ENCODE measurements at places on chromosomes 5 and 9.

DNA sequence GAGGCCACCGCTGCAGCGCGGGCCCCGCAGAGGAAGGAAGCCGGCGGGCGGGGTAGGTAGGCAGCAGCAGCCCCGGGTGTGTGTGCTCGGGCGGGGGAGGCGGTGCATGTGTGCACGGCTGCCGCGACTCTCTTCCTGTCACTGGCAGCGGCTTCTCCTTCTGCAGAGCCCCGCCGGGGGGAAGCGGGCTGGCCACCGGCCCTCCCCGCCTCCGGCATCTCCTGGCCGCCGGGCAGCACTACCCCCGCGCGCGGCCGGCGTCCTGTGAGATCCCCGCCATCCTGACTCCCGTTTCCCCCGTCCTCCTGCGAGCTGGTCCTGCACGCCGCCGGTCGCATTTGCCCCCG, 315 bp downstream of the PIK3R1 start:
- peak; percentile 89 for DNase-seq

DNA sequence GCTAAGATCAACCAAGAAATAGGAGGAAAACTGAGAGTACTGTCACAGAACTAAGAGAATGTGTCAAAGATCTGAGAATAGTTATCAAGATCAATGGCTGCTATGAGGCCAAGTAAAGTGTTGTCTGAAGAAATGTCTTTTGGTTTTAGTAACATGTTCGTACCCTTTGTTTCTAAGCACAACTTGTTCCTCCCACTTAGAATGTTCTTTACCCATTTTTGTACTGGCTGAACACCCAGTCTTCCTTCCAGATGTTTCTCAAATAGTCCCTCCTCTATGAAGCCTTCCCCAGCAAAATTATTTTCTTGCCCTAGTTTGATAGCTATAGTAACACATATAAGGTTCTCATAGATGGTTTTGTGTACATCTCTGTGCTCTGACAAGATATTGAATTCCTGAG, 191.5 kb downstream of the WDR70 start:
- no peak for DNase-seq

DNA sequence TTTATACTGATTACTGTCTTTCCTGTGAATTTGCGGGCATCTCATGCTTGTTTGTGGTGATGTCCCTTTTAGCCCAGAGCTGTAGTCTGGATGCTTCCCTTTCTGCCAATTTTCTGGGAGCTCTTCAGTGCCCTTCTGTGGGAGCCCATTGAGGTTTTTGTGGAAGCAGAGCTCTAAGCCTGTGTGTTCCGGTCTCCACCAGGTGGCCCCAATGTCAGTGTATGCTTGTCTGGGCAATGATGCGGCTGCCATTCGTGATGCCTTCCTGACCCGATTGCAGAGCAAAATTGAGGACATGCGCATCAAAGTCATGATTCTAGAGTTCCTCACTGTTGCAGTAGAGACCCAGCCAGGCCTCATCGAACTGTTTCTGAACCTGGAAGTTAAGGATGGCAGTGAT, 35.1 kb downstream of the SH3GLB2 start:
- DNase-seq = no peak

GRCh38 chr9:20466328-20467008, 155.8 kb downstream of the MLLT3 start:
- no peak for DNase-seq

- no peak for DNase-seq
These were observed 167.1 kb downstream of the PAM start for GRCh38 chr5:102922111-102922720.

- no peak for DNase-seq
These were observed 57.7 kb upstream of the RNU6ATAC start for GRCh38 chr9:134222018-134222573.

DNA sequence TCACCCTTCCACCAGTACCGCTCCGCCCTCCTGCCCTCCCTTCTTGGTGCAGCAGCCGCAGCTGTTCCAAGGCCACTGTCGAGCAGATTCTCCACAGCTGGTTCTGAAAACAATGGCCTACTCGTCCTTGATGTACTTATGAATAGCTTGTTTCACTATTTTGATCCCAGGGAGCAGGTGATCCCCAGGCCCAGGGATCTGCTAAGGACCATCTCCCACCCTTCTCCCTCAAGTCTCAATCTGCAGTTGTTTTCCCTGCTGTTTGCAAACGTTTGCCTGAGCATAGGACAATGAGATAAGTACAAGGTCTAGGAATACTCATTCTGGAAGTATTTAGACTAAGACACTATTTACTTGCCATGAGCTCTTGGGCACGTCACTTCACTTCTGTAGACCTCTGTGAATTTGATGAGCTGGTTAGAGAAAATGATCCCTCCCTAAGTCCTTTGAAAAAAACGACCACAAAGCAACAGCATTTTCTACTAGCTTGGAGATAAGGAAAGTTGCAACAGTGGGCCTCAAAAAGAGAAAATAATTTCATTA, 1.8 kb downstream of the LURAP1L start:
- no peak for DNase-seq

GRCh38 chr5:145924849-145925248, 11.5 kb upstream of the SH3RF2 start:
- DNase-seq = no peak

DNA sequence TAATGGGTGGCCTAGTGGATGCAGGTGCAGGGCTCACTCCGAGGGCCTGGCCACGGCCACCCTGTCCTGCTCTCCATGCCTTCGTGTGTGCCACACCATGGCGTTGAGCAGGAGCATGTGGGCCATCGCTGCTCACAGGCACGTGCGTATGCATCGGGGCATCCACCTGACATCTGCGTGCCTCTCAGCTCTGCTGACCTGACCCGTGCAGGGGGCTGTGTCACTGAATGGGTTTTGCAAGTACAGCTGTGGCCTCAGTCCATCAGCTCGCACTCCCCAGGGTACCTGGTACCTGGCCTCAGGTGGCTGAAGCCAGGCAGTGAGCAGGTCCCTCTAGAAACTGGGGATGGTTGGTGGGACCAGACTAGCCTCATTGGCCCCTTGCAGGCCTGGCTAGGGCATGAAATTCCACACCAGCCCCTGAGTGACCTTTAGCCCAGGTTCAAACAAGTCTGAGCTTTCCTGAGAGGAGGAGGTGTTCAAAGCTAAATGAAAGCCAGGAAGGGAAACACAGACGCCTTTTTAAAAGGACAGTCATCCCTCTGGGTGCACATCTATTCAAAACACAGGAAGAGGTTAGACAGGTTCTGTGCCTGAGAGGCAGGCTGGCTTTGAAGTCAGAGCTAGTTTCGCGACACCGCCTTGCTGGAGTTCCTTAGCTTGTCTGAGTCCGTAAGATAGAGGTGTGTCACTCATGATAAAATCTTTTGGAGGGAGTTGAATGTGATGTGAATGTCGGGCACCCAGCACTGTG, 74.0 kb downstream of the MACROH2A1 start:
- DNase-seq = peak; percentile 88

DNA sequence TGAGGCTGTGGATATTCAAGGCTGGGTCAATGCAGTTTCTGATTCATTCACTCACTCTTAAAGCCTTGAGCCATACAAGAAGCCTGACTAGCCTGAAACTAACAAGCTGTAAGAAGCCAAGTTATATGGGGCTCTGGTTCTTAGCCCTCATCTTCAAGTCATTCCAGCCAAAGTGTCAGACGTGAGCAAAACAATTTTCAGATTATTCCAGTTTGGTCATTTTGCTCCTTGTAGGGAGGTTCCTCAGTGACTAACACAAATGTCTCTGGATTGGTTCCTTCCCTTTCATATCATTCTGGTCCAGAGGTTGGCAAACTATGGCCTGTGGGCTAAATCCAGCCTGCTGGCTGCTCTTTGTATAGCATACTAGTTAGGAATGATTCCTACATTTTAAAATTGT, 12.5 kb upstream of the SHOC1 start:
- no peak for DNase-seq

GRCh38 chr5:10675177-10675700, 85.8 kb downstream of the DAP start:
- DNase-seq = no peak

DNA sequence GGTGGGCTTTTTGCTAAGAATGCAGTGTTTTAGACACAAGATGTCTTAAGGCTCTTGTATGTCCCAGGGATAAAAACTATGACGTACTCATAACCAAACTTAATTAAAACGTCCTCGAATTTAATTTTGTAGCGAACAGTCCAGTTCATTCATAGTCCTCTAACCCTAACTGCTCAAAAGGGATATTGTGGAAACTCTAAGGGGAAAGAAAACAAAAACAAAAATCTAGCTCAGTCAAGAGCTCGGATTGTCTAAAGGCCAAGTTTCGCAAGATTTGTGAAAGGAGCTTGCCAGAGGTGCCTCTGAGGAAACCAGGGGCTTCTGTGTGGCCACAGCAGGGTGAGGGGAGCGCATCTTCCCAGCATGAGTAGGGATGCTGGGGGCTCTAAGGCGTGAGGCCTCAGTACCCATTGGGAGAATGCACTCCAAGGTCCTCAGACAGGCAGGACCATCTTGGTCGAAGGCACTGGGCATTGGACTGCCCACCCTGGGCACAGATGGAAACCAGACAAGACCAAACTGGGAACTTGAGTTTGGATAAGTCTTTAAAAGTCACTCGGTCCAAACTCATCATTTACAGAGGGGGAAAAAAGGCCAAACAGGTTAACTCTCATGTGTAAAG, 71.8 kb downstream of the PRRT1B start:
- no peak for DNase-seq

GRCh38 chr5:143716881-143717280, 95.1 kb upstream of the HMHB1 start:
- DNase-seq = no peak

GRCh38 chr9:16215353-16215680, 655.2 kb downstream of the BNC2 start:
- no peak for DNase-seq

DNA sequence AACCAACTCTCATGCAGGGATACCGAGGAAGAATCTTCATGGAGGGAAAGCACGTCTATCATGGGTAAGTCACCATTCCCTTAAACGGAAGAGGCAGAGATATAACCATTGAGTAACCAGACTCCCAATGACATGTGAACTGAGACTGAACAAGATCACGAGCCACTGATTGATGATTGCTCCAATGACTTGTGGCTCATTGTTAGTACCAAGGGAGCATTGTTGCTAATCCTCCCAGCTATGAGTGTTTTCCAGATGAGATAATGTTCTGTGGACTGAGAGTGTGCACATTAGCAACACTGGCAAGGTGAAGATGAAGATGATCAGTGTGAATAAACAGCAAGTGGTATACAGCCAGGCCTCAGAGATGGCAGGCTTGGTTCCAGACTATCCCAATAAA, 219.2 kb upstream of the MAP3K1 start:
- DNase-seq = no peak

DNA sequence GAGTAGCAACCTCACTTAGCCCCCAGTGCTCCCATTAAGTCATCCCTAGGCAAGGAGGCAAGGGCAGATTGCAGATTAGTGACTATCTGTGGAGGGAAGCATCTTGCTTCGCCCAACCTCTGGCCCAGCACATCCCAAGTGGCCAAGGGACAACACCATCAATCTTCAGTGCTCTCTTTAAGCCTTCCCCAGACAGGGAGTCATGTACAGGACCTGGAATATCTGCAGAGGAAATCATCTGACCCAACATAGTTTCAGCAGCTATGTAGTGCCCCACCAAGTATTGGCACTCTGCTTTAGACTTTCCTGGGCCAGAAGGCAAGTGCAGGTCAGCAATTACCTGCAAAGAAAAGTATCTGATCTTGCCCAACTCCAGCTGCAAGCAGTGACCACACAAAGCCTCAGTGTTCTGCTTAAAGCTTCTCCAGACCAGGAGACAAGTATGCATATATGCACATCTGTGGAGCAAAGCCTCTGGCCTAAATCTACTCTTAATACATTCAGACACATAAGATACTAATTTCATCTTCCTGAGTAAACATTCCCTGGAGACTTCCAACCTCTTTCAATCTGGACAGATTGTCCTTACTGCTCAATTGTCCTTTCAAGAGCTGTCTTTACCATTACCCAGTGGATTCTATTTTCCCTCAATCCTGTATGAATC, 224.8 kb upstream of the VLDLR start:
- DNase-seq = no peak

DNA sequence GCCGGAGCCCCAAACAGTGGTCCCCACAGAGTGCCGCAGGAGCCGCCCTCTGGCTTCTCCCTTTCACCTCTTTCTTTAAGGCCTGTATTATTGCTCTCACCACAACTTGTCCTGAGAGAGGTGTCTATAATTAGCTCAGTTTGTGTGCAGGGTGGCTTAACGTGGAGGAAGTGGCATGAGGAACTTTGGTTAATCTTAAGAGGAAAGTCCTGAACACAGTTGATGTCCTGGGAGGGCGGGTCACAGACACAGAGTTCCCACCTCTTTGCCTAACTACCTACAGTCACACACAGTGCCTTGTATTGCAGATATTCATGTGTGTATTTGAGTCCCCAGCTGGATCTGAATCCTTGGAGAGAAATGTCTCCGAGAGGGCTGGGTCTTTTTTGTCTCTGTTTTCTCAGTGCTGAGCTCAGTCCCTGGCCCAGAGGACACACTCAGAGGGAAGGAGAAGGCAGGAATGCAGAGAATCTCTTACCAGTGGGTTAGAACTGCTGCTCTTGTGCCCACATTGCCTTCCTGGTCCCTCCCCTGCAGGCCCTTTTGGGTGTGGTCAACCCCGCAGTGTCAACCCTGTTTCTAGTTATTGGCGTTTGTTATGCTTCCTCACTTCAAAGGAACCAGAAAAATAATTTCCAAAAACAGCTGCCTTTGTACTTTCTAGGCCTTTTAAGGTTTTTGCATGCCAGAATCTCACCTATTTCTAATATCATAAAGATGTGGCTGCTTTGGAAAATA, 392.5 kb downstream of the KDM4C start:
- DNase-seq = peak; percentile 89

DNA sequence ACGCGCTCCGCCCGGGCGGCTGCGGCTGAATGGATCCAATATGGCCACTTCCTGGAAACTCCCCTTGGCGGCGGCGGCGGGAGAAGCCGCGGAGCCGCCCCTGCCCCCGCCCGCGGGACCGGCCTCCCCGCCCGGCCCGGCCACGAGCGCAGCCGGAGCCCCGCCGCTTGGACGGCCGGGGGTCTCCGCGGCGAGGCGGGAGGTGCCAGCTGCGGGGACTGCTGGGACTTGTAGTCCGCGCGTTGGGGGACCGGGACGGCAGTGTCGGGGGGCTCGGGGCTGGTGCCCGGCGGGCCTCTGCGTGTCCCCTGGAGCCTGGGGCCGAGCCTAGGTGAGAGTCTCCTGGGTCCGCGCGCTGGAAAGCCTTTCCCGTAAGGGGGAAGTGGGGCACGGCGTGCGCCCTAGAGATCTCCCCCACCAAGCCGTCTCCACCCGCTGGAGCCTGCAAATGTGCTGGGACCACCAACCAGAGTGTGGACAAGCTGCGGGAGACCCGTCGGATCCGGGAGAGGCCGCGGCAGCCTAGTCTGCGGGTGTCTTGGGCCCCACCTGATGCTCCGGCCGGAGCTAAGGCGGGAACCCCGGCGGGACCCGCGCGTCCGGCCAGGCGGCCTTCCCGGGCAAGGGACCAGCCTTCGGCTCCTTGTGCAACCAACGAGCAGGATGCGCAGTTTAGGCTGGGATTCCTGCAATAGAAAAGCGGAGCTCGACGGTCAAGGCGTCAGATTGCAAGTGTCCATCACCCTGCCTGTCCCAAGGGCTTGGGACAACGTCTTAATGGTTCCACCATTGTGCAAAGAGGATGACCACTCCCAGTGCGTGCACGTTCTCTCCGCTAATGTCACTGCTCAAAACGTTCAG, at the start of gene SEPTIN8:
Gene SEPTIN8, minus strand, starts transcription at position 31 of the 861 bp plus-strand sequence. CDS start 102 bp downstream, outside the sequence.
- DNase-seq = peak; percentile 28

GRCh38 chr9:22010866-22011625, 1.9 kb upstream of the CDKN2B start:
- peak; percentile 23 for DNase-seq

Data from CD4-positive, CD25-positive, alpha-beta regulatory T cell (primary cell).